ENCODE measurements at places on chromosomes 5 and 9. TPM values are rescaled to one million over a fixed set of nuclear protein-coding genes. Genes with fewer than 3 reads are reported as not detected.

Gene PCDHGB2
- total RNA-seq, result 1.7 TPM

- no peak for DNase-seq
Measured at GRCh38 chr5:19855453-19855852, 132.5 kb downstream of the CDH18 start.

DNA sequence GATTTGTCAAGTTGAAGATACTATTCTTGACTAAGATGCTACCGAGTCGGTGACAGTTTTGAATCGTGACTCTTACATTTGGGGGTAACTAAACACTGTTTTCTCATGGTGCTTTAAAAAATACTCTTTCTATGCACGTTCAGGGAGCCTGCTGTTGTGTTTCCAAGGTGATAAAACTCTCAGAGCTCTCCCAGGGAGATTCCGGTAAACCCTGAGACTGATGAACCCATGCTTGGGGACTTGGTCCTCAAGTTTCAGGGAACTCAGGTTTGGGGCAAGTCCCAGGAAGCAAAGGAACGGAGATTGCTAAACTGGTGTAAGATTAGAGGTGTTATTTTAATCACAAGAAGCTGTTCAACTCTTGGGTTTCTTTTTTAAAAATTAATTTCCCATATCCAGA is 1.4 kb downstream of the GDA start:
- no peak for DNase-seq

DNA sequence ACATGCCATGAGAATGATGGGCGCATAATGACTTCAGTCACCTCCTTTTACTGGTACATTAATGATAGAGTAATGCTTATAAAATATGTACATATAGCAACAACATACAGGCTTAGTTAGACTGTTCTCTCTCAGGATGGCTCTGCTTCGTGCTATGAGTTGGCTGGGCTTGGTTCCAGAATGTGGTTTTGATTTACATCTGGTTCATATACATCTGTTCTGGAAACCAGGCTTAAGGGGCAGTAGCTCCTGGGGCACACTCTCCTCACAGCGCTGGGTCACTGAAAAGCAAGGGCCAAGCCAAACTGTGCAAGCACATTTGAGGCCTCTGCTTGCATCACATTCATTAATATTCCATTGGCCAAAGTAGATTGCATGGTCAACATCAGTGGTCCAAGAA is 44.9 kb downstream of the PCSK1 start:
- no peak for DNase-seq

DNA sequence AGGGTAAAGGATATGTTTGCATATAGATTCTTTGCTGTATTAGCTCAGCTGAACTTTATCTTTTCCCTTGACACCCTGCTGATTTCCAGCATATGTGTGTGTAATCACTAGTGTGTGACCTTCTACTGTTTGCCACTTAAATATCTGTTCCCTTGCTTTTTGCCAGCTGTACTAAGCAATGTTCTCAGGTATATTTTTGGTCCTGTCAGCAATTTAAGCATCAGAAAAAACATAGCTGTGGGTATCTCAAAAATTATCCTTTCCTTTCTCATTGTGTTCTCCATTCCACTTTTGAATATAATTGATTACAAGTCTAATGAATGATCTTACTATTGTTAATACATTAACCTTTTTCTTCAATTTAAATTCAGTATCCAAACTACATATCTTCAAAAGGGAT is 59.2 kb upstream of the CDH10 start:
- DNase-seq, result no peak

GRCh38 chr5:117504305-117504704 is 929.7 kb upstream of the SEMA6A start:
- no peak for DNase-seq

Gene HAPLN1
- total RNA-seq, result not detected

GRCh38 chr9:100700689-100701318 is 122.9 kb downstream of the CAVIN4 start:
- DNase-seq, result no peak

- no peak for DNase-seq
Measured at GRCh38 chr9:134730761-134731496, 89.3 kb downstream of the COL5A1 start.

Gene AGXT2
- not detected for total RNA-seq

- peak; percentile 70 for DNase-seq
Measured at GRCh38 chr9:113154471-113154870, 3.7 kb downstream of the SLC31A2 start.

- DNase-seq, result no peak
Measured at GRCh38 chr5:72436796-72437471, 70.3 kb downstream of the ZNF366 start.

DNA sequence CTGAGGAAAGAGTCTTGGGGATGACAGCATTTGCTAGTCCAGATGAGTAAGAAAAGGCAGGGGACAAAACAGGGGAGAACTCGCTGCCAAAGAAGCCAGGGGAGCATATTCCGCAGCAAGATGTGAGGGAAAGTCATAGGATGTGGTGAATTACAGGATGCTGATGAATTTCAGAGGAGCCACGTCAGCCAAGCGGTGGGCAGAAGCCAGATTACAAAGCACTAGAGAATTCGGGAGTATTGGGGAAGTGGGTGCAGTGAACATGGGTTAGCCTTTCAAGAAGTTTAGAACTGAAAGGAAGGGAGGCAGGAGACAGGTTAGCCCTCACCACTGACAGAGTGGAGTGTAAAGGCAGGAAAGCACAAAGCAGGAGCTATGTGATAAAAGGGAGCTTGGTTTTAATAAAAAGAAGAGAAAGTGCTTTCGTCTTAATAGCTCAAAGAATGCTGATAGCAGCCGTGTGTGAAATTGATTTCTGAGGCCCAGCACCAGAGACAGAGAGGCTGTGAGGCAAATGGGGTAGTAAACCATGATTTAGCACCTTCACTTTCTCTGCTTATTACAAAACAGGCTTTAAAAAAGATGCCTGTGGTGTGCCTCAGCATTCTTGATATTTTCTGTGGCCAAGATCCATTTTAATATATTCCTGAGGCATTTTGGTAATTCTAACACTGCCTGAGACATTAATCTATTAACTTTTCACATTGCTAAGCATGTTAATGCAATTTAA is 16.9 kb downstream of the ADAMTSL1 start:
- peak; percentile 40 for DNase-seq

DNA sequence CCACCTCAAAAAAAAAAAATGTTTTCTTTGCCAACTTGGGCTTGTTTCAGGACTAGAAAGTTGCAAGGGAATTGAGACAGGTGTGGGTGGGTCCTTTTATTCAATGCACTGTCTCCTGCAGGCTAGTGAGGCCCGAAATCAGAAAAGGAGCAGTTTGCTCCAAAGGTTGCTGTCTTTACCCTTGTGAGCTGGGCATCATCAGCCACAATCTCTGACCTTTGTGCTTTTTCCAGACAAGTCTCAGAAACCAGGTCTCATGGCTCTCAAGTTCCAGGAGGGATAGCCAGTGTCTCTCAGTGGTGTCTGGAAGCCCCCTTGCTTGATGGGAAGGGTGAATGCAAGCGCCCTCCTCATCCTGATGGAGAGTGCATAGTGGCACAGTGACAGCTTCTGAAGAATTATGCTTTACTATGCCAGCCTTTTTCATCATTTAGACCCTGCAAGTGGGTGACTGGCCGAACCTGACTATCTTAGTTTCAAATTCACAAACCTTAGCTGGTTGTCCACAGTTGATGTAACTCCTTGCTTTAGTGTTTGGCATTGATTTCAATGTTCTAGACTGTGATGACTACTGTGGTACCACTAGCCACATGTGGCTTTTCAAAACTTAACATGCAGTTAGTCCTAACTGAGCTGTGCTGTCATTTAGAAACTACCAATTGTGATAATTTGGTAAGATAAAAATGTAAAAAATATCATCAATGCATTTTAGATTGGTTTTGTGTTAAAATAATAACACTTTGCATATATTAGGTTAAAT is 468.6 kb downstream of the GADD45G start:
- DNase-seq, result no peak

DNA sequence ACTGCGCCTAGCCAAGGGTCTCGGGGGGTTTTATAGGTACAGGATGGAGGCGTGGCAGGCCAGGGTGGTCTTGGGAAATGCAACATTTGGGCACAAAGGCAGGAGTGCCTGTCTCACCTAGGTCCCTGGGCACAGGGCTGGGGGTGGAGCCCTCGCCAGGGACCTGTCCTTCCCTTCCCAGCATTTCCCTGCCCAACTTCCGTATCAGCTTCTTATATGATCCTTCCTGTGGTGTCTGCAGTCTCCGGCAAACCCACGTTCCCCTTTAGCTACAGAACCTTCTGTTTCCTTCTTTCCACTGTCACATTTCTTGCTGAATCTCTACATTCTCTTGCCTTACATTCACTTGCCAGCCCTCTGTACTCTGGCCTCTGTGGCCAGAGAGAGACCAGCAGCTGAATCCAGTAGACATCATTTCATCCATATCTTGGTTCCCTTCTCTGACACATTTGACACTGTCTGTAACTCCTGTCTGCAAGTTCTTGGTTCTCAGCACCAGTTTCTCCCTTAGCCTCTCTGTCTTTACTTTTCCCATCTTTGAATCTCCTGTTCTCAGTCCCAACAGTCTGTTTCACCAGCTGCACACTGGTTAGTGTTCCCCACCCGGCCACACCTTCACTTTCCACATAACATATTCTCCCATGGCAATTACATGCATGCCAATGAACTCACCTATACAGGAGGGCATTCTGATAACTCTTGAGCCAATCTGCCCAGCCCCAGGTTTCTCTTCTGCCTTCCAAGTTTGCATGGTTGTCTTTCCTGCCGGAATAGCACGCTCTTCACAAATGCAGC is 134.7 kb upstream of the ZNF608 start:
- DNase-seq, result no peak

DNA sequence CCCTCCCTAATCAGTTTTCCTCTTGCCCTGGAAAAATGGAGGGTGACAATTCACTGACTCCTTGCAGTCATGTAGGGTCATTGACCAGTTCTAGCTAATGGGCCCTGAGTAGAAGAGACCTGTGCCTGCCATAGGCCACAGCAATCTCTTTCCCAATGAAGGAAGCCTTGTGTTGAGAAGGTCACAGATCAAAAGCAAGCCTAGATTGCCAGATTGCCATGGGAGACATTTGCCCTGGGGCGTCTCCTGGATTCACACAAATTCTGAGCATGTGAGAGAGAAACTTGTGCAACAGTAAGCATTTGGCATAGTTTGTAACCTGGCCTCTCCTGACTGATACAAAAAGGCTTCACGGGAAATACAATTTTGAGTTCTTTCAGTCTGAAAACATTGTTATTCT is 148.0 kb downstream of the NUDT12 start:
- no peak for DNase-seq

GRCh38 chr9:87685441-87685840 is 40.5 kb upstream of the CTSL start:
- no peak for DNase-seq

DNA sequence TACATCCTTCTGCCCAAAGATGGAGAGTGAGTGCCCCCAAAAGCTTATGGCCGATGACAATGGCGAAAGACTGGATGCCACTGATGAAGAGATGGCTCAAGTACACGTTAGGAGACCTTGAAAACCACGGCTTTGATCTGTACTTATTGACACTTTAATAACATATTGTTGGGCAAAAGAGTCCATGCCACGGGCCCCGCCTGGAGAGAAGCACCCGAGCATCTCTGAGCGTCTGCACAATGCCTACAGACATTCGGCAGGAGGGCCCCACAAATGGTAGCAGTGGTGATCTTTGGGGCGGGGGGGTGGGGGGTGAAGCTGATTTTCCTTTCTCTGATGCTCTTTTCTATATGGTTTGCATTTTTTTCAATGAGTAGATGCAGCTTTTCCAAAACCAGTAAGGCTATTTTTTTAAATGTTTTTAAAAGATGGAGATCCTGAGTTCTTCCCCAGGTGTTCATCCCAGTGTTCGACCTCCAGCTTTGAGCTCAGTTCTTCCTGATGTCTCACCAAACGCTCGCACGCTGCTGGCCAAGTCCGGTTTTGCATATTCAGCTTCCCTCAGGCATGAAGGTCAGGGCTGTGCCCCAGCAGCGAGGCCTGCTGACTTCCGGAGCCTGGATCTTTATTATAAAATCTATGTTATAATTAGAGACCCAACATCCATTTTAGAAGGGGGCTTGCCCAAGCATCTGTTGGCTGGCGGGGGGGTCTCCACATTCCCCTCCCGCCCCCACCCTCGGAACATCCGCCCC is 34.3 kb upstream of the BARHL1 start:
- DNase-seq, result no peak

DNA sequence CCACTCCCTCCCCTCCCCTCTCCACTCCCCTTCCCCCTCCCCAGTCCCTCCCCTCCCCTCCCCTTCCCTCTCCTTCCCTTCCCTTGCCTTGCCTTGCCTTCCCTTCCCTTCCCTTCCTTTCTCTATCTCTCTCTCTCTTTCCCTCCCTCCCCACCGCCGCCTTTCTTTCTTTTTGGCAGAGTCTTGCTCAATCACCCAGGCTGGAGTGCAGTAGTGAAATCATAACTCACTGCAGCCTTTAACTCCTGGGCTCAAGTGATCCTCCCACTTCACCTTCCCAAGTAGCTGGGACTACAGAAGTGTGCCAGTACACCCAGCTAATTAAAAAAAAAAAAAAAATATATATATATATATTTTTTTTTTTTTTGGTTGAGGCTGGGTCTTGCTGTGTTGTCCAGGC is 45.5 kb downstream of the IL31RA start:
- no peak for DNase-seq

Gene FRRS1L
- not detected for total RNA-seq

- no peak for DNase-seq
Measured at GRCh38 chr5:10832987-10833386, 72.0 kb upstream of the DAP start.

Gene ARHGEF37
- total RNA-seq, result 16.6 TPM

DNA sequence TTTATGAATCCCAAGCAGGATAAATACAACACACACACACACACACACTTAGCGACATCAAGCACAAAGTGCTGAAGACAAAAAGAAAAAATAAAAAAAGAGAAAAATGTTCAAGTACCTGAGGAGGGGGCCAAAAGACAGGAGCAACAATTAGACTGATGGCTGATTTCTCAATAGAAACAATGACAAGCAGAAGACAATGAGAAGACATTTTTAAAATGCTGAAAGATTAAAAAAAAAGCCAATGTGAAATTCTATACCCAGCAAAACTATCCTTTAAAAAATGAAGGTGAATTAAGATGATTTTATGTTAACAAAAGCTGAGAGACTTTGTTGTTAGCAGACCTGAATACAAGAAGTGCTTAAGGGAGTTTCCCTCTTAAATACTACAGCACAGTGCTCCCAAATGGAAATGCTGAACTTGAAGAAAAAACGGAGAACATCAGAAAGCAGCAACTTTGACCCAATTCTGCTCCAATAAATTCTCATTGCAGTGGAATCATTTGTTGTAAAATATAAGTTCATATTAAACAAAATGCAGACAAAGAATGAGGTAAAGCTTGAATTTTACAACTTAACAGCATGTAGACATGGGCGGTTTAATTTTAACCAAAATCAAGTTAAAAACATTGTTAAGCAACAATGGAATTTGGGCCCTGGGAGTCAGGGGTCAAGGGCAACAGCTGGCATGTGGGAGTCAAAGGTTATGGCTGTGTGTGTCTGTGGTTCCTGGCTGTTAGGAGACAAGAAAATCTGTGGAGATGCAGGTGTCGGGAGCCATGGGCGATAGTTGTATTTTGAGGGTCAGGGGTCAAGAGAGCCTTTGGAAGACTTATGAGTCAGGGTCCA is 776 bp upstream of the RANBP17 start:
- no peak for DNase-seq

DNA sequence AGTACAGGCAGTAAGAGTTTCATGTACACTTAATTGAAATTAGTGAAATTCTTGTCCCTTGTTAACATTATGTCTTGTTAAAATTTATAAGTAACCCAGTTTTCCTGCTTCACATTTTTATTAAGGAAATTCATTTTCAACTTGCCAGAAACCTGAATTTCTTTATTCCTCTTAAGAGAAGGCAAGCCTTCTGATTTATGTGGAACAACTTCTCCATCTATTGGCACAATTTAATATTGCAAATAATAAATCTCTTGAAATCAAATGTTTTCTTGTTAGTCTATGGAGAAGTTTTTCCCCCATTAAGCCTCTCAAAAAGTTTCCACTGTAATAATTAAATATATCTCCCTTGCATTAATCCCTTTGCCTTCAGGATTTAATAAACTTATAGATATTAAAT is 33.8 kb upstream of the ACO1 start:
- DNase-seq, result no peak
